Placental pericyte (primary cell): ENCODE measurements at places on chromosomes 11 and 22. TPM values are rescaled to one million over a fixed set of nuclear protein-coding genes. Genes with fewer than 3 reads are reported as not detected.

The E2F8 gene
- total RNA-seq = 1.7 TPM in 1 of 2 replicates, not detected in the other

The PRR33 gene
- total RNA-seq = not detected in 2 replicates

The EMID1 gene
- total RNA-seq = not detected in 2 replicates

The GAS2 gene
- 0.57 and 0.66 TPM in 2 replicates for total RNA-seq

The IL17REL gene
- not detected in 2 replicates for total RNA-seq

The ROBO4 gene
- 0.88 and 2.7 TPM in 2 replicates for total RNA-seq

The SLC29A2 gene
- 0.29 and 0.44 TPM in 2 replicates for total RNA-seq

The TOLLIP gene
- total RNA-seq = 31.4 and 41.1 TPM in 2 replicates

The YPEL4 gene
- total RNA-seq = 0.14 TPM in 1 of 2 replicates, not detected in the other

The PLEKHA7 gene
- total RNA-seq = under 0.01 and 0.22 TPM in 2 replicates

The SHANK3 gene
- total RNA-seq = 1.1 TPM in 2 replicates

The CALCA gene
- not detected in 2 replicates for total RNA-seq

The NDUFS3 gene
- 58.0 and 77.3 TPM in 2 replicates for total RNA-seq

The THY1 gene
- 104 and 200 TPM in 2 replicates for total RNA-seq

The OR4D5 gene
- not detected in 2 replicates for total RNA-seq

The SLC22A6 gene
- total RNA-seq = not detected in 2 replicates

The ZW10 gene
- total RNA-seq = 22.3 and 33.6 TPM in 2 replicates

The MICAL2 gene
- total RNA-seq = 268 and 720 TPM in 2 replicates
